ENCODE measurements at places on chromosomes 7 and 10. TPM values are rescaled to one million over a fixed set of nuclear protein-coding genes. Genes with fewer than 3 reads are reported as not detected.

Gene YKT6
- 136 TPM for total RNA-seq

Gene NYAP1
- not detected for total RNA-seq

Gene TEX47
- not detected for total RNA-seq

Gene DGKB
- total RNA-seq, result not detected

Gene SEMA3E
- total RNA-seq, result 9.4 TPM

Gene TSPAN15
- not detected for total RNA-seq

Gene OR2AE1
- total RNA-seq, result 0.23 TPM

Gene SEMA4G
- 0.89 TPM for total RNA-seq

Gene RTKN2
- total RNA-seq, result 7.3 TPM

Gene FAM13C
- total RNA-seq, result 8.1 TPM

Gene GRM3
- not detected for total RNA-seq

Gene MARVELD1
- 46.1 TPM for total RNA-seq

Gene HOGA1
- total RNA-seq, result 0.97 TPM

Gene PON1
- total RNA-seq, result not detected

Gene GPR146
- total RNA-seq, result 3.4 TPM

Gene MUC3A
- total RNA-seq, result not detected

Gene PLCE1
- 0.80 TPM for total RNA-seq

Gene SLC13A4
- not detected for total RNA-seq

Gene ADIRF
- not detected for total RNA-seq

Gene GSDME
- total RNA-seq, result 19.8 TPM

Gene UBE2D4
- 35.7 TPM for total RNA-seq

Gene SPDYE2B
- total RNA-seq, result not detected

Gene UPK3BL2
- not detected for total RNA-seq

Gene ACTL6B
- not detected for total RNA-seq

Gene LLCFC1
- total RNA-seq, result not detected

Gene SVIL
- 125 TPM for total RNA-seq

Gene RARRES2
- total RNA-seq, result not detected

Gene LIPN
- not detected for total RNA-seq

Gene TMEM140
- total RNA-seq, result 18.6 TPM

Gene TDRD1
- total RNA-seq, result not detected

Gene SEMA3D
- total RNA-seq, result 35.3 TPM

Gene PTER
- total RNA-seq, result 0.14 TPM

Measured in H4 (cell line).